ENCODE measurements at places on chromosomes 4 and X.

GRCh38 chr4:175090116-175090515 lies 172.0 kb downstream of the ADAM29 start:
- no peak for DNase-seq

- no peak for DNase-seq
Measured at GRCh38 chr4:106266201-106266600, 49.8 kb downstream of the TBCK start.

DNA sequence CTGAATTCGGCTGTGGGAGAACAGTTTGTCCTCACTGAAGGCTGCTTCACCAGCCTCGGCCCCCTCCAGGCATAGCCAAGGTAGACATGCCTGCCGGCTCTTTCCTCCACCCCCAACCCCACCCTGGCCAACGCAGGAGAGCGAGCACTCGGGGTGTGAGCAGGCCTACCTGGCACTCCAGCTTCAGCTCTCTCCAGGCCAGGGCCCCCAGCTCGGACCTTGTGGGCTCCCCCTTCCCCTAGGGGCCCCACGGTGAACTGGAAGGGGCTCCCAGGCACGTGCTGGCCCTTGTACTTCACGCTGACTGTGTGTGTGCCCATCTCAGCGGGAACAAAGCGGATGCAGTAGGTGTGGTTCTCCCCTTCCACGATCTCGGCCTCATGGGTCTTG lies 22.4 kb downstream of the FLNA start:
- DNase-seq, result no peak

GRCh38 chr4:6681191-6681590 lies 12.5 kb upstream of the S100P start:
- no peak for DNase-seq
